ENCODE measurements at places on chromosomes 16 and 17.

DNA sequence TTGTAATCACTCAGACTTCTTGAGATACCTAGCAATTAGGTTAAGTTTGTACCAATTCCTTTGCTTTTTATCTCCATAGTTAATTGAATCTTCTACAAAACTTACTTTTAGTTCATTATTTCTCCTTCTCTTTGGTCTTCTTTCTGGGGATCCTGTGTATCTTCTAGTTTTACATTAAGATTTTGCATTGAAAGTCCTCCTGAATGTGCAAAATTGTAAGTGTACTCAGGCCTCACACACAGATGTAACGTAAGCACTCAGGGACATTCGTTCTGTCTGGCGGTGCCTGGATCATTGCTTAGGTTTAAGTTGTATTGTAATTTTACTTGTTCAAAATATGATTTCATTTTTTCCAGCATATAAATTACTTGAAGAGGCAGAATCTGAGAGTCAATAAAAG lies 222.6 kb upstream of the CPHXL start:
- DNase-seq: no peak

DNA sequence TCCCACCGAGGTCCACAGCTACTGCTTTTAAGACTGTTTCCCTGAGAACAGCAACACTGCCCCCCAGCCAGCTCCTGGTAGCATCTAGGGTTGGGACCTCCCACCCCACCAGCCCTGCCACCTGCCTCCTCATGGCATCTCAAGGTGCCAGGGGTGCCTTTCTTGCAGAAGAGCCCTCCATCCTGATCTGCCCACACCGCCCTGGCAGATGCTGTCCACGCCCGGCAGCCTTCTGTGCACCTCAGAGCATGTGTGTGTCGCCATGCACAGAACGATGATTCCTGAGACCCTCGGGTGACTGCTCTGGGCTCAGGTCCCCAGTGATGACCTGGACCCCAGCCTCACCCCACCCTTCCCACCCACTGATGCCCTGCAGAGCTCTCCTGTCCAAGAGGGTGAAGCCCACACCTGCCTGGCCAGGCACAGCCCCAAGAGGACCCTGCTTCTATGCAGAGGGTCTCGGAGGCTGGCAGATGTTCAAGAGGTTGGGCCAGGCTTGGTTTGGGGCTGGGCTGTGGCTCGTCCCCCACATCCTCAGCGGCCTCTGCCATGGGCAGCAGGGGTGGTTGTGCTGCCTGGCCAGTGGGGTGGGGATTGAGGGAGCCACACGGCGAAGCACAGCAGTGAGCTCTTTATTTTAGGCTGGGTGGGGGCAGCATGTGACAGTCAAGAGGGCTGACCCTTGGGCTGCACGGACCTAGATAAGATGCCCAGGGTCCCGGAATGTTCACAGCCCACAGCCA lies 5.2 kb upstream of the SPATA2L start:
- DNase-seq: no peak

GRCh38 chr17:47745037-47745380 lies 12.0 kb downstream of the TBX21 start:
- no peak for DNase-seq

GRCh38 chr16:10756574-10756973 lies 12.9 kb downstream of the NUBP1 start:
- no peak for DNase-seq

- DNase-seq: no peak
Measured at GRCh38 chr16:4021070-4021779, 95.0 kb downstream of the ADCY9 start.
